Activated CD4-positive, CD25-positive, alpha-beta regulatory T cell treated with anti-CD3 and anti-CD28 coated beads, Interleukin-2, amount 50 U/mL, for 16 hours (primary cell): ENCODE measurements at places on chromosomes 5 and 9.

GRCh38 chr9:133690081-133690561, 48.0 kb downstream of the SARDH start:
- no peak for DNase-seq

DNA sequence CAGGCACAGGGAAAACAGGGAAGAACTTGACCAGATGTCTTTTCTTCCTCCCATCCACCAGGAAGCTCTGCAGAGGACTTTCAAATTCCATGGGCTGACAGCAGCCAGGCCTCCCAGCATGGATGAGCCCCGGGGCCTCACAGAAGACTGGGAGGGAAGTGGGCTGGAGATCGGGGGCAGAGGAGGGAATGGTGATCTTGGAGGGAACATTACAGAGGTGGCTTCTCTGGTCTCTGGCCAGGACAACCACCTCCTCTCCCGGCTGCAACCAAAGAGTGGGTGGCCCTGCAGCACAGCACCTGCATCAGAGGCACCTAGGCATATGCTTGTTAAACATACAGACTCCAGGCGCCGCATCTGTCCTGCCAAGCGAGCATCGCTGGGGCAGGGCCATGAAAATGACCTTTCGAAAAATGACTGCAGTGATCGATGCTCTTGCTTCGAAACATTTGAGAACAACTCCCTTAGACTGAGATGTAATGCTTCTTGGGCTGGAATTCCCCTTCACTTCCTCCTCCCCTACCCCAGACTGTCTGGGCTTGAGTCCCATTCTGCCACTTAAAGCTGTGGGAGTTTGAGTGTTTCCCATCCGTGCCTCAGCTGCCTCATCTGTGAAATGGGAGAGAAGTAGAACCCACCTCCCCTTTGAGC, 68.7 kb upstream of the UNC5A start:
- DNase-seq = no peak

DNA sequence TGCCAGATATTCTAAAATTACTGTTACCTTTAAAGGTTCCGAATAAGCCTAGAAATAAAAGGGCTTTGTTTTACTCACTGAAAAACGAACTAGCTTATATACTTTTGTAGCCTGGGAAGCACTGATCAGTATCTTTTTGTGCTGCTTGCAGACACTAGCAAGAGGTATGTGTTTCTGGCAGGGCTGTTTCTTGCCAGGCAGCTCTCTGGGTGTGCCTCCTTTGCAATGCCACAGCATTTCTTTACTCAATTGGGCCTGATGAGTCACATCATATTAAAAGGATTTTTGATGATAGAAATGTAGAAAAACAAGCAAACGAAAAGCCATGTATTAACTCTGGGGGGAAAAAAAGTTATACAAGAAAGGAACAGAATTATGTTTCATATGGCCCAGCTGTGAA, 35.6 kb downstream of the CD180 start:
- DNase-seq = no peak

DNA sequence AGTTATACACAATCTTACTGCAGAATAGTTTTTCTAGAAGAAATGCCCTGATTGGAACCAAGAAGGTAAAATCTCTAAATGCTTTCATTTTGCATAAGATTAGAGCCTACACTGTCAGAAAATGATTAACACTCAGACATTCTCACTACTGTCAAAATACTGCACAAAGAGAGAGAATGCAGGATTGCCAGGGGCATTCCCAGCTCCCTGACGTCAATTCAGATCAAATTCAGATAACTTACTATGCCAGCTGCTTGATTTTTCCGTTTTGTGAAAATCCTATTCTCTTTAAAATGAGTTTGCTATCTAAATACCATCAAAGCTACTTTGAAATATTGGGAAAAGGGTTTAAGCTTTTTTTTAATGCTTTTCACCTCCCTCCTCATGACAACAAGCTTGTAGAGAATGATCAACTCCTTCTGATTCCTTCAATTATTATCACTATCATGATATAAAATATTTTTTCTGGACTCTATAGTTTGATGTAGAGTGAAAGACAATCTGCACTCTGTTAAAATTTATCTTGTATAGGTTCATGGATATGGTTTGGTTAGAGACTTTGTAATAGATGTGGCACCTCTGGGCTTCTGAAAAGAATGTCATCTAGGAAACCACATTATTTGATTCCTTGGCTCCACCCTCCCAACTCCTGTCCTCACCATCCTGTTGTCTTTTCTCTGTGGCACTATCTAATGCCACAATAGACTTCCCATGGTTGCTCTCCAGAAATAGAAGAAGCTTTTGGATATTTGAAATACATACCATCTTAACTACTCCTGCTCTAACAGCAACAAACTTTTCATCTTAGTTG, 407.7 kb downstream of the PDE4D start:
- DNase-seq = no peak

- DNase-seq = no peak
Measured at GRCh38 chr5:172936401-172936800, 22.8 kb upstream of the RPL26L1 start.

DNA sequence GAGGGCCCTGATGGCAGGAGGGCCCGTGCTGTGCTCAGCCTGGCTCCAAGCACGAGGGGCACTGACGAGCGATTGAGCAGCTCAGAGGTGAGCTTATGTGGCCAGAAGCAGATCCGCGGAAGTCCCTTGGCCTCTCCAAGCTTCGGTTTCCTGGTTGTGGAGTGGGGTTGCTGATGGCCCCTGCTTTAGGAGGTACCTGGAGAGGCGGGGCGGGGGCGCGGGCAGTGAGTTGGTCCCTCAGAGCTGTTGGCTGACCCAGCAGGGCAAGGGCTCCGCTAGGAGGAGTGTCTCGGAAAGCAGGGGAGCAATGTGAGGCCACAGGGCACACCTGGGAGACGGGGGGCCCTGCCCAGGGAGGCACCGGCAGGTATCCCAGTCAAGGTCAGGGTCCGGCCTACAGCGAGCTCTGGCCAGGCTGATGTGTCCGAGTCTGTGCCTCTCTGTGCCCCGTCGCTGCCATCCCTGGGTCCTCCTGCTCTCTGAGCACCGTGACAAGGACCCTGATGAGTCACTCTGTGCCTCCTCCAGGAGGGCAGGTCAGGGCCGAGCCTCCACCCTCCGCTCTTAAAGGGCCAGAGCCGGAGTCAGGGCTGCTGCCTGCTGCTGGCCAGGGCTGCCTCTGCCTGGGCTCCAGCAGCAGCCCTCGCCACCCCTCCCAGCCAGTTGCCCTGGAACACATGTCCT, 14.8 kb downstream of the NCS1 start:
- DNase-seq = no peak

GRCh38 chr9:90432951-90433350, 209.7 kb downstream of the DIRAS2 start:
- no peak for DNase-seq

GRCh38 chr5:154501566-154501965, 23.5 kb upstream of the HAND1 start:
- DNase-seq = no peak

DNA sequence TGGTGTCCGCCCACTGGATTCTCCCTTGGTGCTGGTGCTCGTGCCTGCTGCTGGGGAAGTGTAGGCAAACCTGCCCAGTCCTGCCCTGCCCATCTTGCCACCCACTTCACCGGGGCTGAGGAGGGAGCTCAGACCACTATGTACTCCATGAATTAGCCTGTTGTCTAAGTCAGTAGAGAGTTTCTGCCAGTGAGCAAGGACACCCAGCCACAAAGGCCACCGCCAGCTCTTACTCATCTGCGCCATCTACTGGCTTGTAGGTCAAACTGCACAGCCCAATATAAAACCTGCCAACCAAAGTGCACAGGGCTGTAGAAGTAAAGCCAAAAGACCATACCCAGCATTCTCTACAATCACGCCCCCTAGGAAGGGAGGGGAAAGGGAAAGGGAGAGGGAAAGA, 102.3 kb downstream of the GLIS3 start:
- no peak for DNase-seq

DNA sequence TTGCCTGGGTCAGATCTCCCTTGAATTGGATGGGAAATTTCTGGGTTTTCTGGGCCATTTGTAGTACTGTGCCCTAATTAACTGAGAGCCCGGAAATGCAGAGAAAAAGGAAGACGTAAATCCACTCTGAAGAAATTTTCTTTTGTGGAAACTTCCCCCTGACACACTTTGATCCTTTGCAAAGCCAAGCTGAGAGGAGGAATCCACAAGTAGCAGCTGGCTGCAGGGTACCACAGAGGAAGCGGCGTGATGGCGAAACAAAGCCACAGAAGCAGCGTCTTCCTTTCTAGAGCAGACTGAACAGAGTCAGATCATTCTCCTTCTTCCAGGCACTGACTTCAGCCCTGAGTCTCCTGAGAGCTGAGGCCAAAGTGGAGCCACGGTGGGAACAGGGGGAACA, 47.1 kb upstream of the ZNF354A start:
- DNase-seq = no peak

DNA sequence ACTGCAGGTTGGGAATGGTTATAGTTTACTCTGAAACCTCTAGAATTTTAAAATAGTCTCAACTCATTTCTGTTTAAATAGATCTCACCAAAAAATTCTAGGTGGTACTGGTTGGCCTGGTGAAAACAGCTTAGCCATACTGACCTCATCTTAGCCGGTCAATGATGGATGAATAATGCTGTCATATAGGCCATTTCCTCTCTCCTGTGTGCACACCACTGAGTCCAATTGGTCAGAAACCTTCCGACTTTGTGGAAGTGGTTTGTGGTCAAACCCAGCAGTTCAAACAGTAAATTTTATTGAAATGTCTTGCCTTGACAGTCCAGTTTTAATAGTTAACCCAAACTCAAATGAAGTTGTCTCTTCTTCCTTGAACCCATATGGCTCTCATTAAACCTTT, 98.6 kb downstream of the GIN1 start:
- DNase-seq = no peak

GRCh38 chr5:78776637-78777036, 128.1 kb upstream of the LHFPL2 start:
- no peak for DNase-seq

DNA sequence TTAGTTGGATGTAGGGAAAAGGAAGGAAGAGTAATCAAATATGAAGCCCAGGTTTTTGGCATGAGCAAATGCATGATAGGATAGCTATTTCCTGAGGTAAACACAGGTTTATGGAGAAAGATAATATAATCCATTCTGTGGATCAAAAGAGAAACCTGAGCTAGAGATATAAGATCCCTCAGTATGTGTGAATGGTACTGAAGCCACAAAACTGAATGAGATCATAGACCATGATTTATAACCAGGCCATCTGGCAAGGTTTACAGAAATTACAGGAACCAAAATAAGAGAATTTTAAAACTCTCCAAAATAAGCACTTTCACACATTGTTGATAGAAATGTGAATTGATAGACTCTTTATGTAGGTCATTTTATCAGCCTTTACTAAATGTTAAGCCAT, 28.7 kb upstream of the ECM2 start:
- DNase-seq = no peak

- no peak for DNase-seq
Measured at GRCh38 chr9:77851882-77852595, 179.6 kb downstream of the GNAQ start.

DNA sequence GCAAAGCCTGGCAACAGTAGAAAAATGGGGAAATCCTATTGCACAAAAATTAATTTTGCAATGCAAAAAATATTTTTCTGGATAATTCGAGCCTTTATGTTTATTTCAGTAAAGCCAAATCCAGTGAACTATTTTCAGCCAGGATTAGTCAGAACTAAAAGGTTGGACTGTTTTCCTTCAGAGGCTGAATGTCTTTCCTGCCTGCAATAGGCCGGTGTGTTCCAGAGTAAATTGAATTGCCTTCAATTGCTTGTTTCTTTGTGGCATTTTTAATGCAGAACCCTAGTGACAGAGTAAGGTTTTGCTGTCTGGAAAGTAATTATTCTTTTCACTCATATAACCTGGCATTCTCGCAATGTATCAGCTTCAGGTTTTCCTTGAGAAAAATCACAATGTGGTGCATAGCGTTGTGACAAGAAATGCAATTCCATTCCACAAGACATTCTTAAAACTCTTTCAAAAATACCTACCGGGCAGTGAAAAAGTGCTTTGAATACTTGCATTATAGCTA, 183.7 kb downstream of the GLIS3 start:
- DNase-seq = no peak

DNA sequence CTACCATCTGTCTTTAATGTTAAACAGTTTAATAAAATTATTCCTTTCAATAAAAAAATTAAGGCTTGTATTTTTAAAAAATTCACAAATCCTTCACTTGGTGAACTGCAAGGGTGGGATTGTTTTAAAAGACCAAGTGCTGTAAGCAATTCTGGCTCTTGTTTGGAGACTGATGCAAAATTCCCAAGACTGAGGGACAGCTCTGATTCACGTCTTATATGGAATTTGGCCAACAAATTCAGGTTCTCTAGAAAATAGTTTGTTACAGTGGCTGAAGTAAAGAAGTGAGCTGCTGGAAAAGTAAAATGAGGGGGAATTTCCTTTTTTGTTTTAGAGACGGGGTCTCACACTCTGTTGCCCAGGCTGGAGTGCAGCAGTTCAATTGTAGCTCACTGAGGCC, 58.3 kb downstream of the PRELID2 start:
- DNase-seq = no peak

DNA sequence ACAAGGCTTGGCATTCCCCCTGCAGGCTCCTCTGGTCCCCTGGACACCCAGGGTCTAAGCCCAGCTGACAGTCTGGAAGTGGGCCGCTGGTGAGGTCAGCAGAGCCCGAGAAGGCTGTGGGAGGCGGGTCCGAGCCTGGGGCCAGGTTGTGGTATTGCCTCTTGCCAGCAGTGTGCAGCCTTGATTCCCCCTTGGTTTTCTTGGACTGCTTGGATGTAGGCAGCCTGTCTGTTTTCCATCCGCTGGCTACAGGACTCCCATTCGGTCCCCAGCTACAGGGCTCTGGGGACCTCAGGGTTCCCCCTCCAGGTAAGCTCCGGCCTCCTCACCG, 1.6 kb downstream of the AIF1L start:
- no peak for DNase-seq

GRCh38 chr5:42583322-42583721, 160.1 kb downstream of the GHR start:
- DNase-seq = peak; percentile 3

DNA sequence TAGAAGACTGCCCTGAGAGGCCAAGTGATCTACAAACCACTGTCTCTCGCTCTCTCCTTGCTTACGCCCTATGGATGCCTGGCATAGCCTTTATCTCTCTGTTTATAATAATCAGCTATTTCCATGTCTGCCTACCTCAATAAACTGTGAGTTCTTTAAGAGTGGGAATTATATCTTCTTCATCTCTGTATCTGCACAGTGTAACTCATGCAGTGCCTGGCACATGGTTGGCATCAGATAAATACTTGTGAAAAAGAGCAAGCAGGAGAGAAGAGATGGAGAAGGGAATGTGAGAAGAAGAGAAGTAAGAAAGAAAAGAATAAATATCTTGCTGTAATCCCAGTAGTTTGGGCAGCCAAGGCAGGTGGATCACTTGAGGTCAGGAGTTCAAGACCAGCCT, 94.6 kb upstream of the TNPO1 start:
- DNase-seq = no peak

DNA sequence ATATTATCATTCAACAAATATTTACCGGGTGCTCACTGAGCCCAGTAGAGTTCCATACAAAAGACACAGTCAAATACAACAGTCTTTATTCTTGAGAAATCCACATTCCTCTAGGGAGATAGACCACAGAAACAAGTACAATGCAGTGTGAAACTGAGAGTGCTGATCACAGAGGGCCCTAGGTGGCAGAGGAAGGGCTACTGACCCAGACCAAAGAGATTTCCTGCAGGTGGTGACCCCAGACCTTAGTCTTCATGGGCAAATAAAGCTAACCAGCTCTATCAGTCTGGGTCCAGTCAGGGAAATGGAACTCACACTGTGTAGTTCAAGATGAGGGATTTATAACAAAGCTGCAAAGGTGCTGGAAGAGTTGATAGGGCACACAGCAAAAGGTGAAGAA, 110.4 kb upstream of the SLC27A6 start:
- DNase-seq = no peak

- DNase-seq = no peak
Measured at GRCh38 chr5:98770209-98770910, 3.1 kb upstream of the RGMB start.
